ENCODE measurements at places on chromosomes 7 and 10. TPM values are rescaled to one million over a fixed set of nuclear protein-coding genes. Genes with fewer than 3 reads are reported as not detected.

DNA sequence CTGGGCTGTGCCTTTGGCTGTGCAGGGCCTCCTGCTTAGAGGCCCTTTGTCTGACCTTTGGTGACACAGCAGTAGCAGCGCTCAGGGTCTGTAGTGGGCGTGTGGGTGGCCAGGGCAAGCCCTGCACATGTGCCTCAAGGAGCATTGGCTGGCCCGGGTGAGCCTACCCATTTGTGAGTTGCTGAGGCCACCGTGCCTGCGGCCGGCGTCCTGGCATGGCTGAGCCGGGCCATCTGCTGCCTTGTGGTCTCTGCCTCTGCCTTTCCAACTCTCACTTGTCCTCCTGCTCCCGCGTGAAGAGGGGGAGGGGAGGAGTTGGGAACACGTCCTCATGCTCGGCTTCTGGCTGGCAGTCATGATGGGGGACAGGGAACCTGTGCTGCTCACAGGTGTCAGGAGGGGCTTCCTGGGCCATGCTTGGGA, 9.2 kb upstream of the ORAI2 start:
- peaks cover 30% of the 10 kb centered on the region for H3K36me3 ChIP-seq
- no peak for DNase-seq
- H3K27me3 ChIP-seq: no peaks in the 10 kb centered on the region
- H3K4me3 ChIP-seq: no peak overlapping the region
- peaks cover 66% of the 10 kb centered on the region for H3K4me1 ChIP-seq

- no peak overlapping the region for H3K4me3 ChIP-seq
- H3K27ac ChIP-seq: no peak overlapping the region
- H3K4me1 ChIP-seq: no peaks in the 10 kb centered on the region
- no peaks in the 10 kb centered on the region for H3K27me3 ChIP-seq
- no peaks in the 10 kb centered on the region for H3K36me3 ChIP-seq
Measured at GRCh38 chr7:53473371-53473770, 437.9 kb downstream of the POM121L12 start.

DNA sequence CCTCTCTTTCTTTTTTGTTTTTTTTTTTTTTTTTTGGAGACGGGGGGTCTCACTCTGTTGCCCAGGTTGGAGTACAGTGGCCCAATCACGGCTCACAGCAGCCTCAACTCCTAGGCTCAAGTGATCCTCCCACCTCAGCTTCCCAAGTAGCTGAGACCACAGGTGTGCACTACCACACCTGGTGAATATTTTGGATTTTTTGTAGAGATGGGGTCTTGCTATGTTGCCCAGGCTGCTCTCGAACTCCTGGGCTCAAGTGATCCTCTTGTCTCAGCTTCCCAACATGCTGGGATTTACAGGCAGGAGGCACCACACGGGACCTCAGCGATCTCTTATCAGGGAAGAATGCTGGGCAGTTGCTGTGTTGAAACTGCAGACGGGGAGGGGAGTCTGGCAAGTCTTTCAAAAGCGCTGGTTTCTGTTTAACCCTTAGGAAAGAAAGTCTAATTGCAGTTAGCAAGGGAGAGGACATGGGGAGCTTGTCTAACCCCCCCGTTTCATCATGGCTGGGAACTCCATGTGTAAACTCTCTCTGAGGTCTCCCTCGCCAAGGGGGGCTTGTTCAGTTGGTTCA, 39.6 kb upstream of the LMTK2 start:
- no peaks in the 10 kb centered on the region for H3K27me3 ChIP-seq
- DNase-seq: no peak
- no peaks in the 10 kb centered on the region for H3K4me1 ChIP-seq
- H3K27ac ChIP-seq: no peak overlapping the region
- H3K4me3 ChIP-seq: no peak overlapping the region

DNA sequence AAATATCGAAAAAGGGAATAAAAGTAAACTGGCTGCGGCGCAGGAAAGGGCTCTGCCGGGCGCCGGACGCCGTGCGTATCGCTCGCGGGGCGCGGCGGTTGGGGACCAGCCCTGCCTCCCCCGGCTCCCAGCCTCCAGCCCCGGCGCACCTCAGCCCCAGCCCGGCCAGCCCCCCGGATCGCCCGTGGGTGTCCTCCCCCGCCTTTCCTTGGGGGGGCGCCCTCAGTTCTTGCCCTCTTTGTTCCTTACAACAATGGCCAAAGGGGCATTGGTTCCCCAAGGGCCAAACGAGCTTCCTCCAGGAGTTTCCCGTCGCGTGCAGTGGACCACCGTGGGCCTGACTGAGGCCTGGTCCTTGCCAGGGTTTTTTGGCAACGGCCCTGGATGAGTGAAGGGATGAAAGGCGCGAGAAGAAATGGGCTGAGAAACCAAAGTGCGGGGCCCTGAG, 1.2 kb downstream of the MACROH2A2 start:
- H3K27ac ChIP-seq: no peak overlapping the region
- H3K27me3 ChIP-seq: peaks cover 65% of the 10 kb centered on the region
- peak overlapping the region; percentile 80 for H3K4me3 ChIP-seq

- no peaks in the 10 kb centered on the region for H3K27me3 ChIP-seq
- DNase-seq: peak; percentile 52
- H3K27ac ChIP-seq: no peak overlapping the region
- H3K36me3 ChIP-seq: no peaks in the 10 kb centered on the region
- H3K4me3 ChIP-seq: no peak overlapping the region
- H3K4me1 ChIP-seq: peaks cover 13% of the 10 kb centered on the region
Measured at GRCh38 chr10:124289851-124290795, 128.6 kb downstream of the OAT start.

Gene DDIT4
- total RNA-seq: 293 TPM

Gene FZD1
- not detected for total RNA-seq

DNA sequence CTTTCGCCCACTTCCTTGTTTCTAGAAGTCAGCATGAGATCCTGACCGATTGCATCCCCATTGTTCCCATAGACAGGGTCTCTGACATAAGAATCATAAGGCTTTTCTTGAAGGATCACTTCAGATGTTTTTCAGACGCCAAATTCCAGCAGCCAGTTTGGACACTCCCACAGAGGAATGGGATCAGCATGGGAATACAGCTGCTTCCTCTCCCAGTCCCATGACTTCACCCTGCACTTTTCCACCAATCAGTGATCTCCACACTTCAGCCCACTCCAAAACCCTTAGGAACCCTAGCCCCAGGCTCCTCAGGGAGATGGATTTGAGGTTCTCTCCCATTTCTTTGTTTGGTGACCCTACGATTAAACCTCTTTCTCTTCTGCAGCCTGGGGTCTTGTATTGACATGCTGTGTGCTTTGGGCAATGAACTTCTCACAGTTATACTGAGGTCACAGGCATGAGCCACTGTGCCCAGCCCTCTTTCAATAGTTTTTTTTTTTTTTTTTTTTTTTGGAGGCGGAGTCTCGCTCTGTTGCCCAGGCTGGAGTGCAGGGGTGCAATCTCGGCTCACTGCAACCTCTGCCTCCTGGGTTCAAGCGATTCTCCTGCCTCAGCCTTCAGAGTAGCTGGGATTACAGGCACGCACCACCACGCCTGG, 52.8 kb upstream of the CHST3 start:
- no peak overlapping the region for H3K27ac ChIP-seq
- H3K36me3 ChIP-seq: no peaks in the 10 kb centered on the region
- DNase-seq: no peak
- H3K4me1 ChIP-seq: no peaks in the 10 kb centered on the region
- H3K27me3 ChIP-seq: peaks cover 15% of the 10 kb centered on the region

- no peaks in the 10 kb centered on the region for H3K4me1 ChIP-seq
- no peak for DNase-seq
- H3K27ac ChIP-seq: no peak overlapping the region
- no peaks in the 10 kb centered on the region for H3K27me3 ChIP-seq
Measured at GRCh38 chr7:91379236-91379635, 115.0 kb downstream of the FZD1 start.

Gene OR2A12
- not detected for total RNA-seq

- H3K36me3 ChIP-seq: peaks cover 3% of the 10 kb centered on the region
- H3K4me1 ChIP-seq: peaks cover 45% of the 10 kb centered on the region
- peak overlapping the region; percentile 92 for H3K27ac ChIP-seq
- DNase-seq: no peak
- no peaks in the 10 kb centered on the region for H3K27me3 ChIP-seq
- no peak overlapping the region for H3K4me3 ChIP-seq
Measured at GRCh38 chr7:105354383-105354782, 34.3 kb downstream of the SRPK2 start.

Gene RAB19
- total RNA-seq: 5.0 TPM

All from activated CD8-positive, alpha-beta memory T cell treated with anti-CD3 and anti-CD28 coated beads, Interleukin-2, amount 10 ng/mL, durations not matched to agents 7 days and 5 days (primary cell).